ENCODE measurements at places on chromosomes 7 and 10. TPM values are rescaled to one million over a fixed set of nuclear protein-coding genes. Genes with fewer than 3 reads are reported as not detected.

Gene PGAM2
- 0.32 TPM for total RNA-seq

Gene PPP1R9A
- under 0.01 TPM for total RNA-seq

Gene IDI2
- not detected for total RNA-seq

Gene DLX5
- 1.5 TPM for total RNA-seq

Gene CDCA7L
- 48.6 TPM for total RNA-seq

Gene SPDYE5
- total RNA-seq = 0.13 TPM

Gene COL13A1
- total RNA-seq = not detected

Gene SEMA3A
- total RNA-seq = 178 TPM

Gene NUPR2
- not detected for total RNA-seq

Gene MMD2
- not detected for total RNA-seq

Gene ASB10
- total RNA-seq = not detected

Gene VWDE
- total RNA-seq = 0.11 TPM

Gene ZNF746
- 18.4 TPM for total RNA-seq

Gene RNLS
- 15.2 TPM for total RNA-seq

Gene THSD7A
- total RNA-seq = 0.22 TPM

Gene C7orf57
- total RNA-seq = under 0.01 TPM

Gene UPK3BL2
- 0.54 TPM for total RNA-seq

Gene ITPRID1
- total RNA-seq = not detected

Gene EN2
- total RNA-seq = not detected

Gene CYP51A1
- 202 TPM for total RNA-seq

Gene CTNNA3
- total RNA-seq = not detected

Gene MUC3A
- not detected for total RNA-seq

Gene MAGI2
- 22.2 TPM for total RNA-seq

Gene ATXN7L1
- total RNA-seq = 15.5 TPM

Gene TRIL
- 0.13 TPM for total RNA-seq

Gene MCM10
- total RNA-seq = 4.1 TPM

Gene FGF8
- 0.43 TPM for total RNA-seq

Gene HYAL4
- total RNA-seq = not detected

Gene FGL2
- 3.5 TPM for total RNA-seq

Gene OR9A2
- total RNA-seq = 0.22 TPM

Gene CCDC7
- total RNA-seq = 24.8 TPM

Gene ZMIZ2
- total RNA-seq = 16.3 TPM

Gene STEAP1
- 55.5 TPM for total RNA-seq

Gene DEPP1
- total RNA-seq = 140 TPM

Gene ERVW-1
- not detected for total RNA-seq

Gene OPN1SW
- not detected for total RNA-seq

Gene PRSS37
- not detected for total RNA-seq

Gene FAM237B
- not detected for total RNA-seq

Measured in articular chondrocyte of knee joint (primary cell).